CD4-positive, alpha-beta T cell treated with Interleukin-17A for 4 hours (primary cell): ENCODE measurements at places on chromosomes 12 and 14.

DNA sequence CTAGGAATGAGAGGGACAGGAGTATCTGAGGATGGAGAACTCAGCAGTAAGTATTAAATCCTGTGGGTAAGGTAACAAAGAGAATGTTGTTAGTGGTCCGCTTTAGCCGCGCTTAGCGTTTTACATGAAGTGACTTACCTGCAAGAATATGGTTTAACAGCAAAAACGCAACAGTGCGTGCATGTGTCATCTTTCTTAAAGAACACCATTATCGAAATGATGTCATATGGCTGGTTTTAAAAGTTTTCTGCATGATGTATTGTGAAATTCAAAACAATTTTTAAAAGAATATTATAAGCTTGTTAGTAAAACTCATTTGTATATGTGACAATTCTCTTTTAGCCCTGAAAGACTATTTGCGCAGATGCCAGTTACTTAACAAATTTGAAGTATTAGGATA lies 1.7 kb downstream of the LEMD3 start:
- DNase-seq, result no peak

DNA sequence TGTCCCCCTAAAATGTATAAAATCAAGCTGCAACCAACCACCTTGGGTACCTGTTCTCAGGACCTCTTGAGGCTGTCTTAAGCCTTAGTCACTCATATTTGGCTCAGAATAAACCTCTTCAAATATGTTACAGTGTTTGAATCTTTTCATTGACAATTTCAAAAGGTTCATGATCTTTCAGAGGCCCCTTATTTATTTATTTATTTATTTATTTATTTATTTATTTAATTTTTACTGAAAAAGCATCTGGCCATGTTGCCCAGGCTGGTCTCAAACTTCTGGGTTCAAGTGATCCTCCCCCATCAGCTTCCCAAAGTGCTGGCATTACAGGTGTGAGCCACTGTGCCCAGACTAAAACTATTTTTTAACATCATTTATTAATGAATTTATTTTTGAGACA lies 8.2 kb upstream of the NUDT4 start:
- DNase-seq, result no peak

- no peak for DNase-seq
Measured at GRCh38 chr12:48696626-48697025, 14.6 kb upstream of the KANSL2 start.

- no peak for DNase-seq
Measured at GRCh38 chr14:35050652-35051051, 4.6 kb downstream of the FAM177A1 start.

- no peak for DNase-seq
Measured at GRCh38 chr14:20682127-20682434, 2.3 kb upstream of the RNASE4 start.

- DNase-seq, result no peak
Measured at GRCh38 chr12:81255947-81256346, 178.1 kb downstream of the ACSS3 start.

GRCh38 chr12:79925492-79925891 lies 9.4 kb downstream of the PPP1R12A start:
- DNase-seq, result no peak

DNA sequence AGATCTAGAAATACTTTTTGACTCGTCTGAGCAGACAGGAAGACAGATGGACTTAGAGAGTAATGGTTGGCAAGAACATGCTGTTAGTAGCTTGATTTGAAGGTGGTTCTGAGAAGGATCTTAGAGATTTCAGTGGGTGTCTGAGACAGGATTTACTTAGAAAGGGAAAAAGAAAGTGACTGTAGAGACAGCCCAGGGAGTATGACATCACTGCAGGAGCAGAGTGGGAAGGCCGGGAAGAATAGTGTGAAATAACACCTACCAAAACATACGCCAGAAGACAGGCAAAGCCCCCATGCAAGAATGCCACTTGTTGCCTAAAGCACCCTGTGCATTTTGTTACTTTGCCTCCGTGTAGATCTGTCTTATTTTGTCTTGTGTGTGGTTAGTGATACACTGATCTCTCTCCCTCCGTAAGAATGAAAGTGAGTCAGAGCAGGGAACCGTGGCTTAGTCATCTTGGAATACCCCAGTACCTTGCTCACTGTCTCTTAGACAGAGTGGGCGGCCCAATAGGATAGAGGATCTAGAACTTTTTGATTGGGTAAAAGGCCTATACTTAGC lies 161.3 kb upstream of the IFNG-AS1 start:
- peak; percentile 38 for DNase-seq

- DNase-seq, result no peak
Measured at GRCh38 chr14:100864960-100865681, 38.4 kb downstream of the RTL1 start.

- DNase-seq, result no peak
Measured at GRCh38 chr14:24690492-24690891, 56.5 kb upstream of the GZMB start.

DNA sequence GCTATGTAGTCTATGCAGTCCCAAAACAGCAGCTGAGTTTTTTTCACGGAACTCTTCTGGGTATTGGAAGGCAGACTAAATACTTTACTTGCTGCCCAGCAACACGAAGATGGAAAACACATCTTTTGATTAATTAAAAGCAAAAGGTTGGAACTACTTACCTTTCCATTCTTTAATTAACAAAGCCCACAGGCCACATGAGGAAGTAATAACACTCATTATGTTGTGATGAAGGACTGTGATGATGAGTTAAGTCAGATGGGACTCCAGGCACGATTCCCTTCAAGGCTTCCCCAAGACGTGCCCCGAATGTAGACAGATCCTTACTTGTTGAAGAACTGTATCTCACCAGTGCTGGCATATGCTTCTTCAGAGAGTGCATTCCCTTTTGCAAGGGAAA lies 129.0 kb downstream of the WIF1 start:
- DNase-seq, result no peak

GRCh38 chr14:54475187-54475899 lies 13.4 kb downstream of the GMFB start:
- DNase-seq, result no peak

GRCh38 chr12:124259154-124260066 lies 35.5 kb upstream of the RFLNA start:
- DNase-seq, result no peak

DNA sequence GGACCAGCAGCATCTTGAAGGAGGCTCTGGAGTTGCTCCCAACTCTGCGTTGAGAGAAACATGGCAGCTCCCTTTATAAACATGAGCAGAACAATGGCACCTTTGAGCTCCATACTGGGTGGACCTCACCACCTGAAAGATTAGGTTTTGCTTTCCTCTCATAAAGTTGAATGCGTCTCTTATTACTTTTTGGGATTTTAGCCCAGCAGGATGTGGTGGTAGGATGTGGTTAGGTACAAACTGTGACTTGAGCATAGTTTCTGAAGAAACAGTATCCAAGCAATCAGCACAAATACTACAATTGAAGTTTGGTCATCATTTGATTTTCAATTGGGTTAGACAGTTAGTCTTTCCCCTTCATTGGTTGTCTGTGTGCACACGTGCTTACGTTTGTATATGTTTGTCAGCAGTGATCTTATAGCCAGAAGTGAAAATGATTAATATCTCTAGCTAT lies at the start of gene PRR4:
TSS of gene PRR4 (minus strand) at position 51 of the 454 bp plus-strand sequence. CDS start at position 13, 38 bp downstream.
- no peak for DNase-seq

- no peak for DNase-seq
Measured at GRCh38 chr14:37253905-37254304, 56.2 kb downstream of the MIPOL1 start.

- no peak for DNase-seq
Measured at GRCh38 chr14:101508196-101508947, 52.9 kb upstream of the DIO3 start.

- no peak for DNase-seq
Measured at GRCh38 chr12:32270818-32271710, 128.3 kb upstream of the FGD4 start.

GRCh38 chr14:67127174-67127573 lies 62.1 kb upstream of the GARIN2 start:
- DNase-seq, result no peak

- no peak for DNase-seq
Measured at GRCh38 chr12:66241061-66242043, 52.3 kb downstream of the IRAK3 start.

GRCh38 chr12:57434517-57435223 lies at the start of gene INHBC:
TSS of gene INHBC (plus strand) at chr12:57434784. CDS start at chr12:57434887, 103 bp downstream.
- DNase-seq, result no peak
